Activated CD8-positive, alpha-beta T cell treated with anti-CD3 and anti-CD28 coated beads for 36 hours (primary cell): ENCODE measurements at places on chromosomes 13 and 19.

- no peak for DNase-seq
- H3K4me3 ChIP-seq = no peak overlapping the region
- H3K36me3 ChIP-seq = peaks cover 20% of the 10 kb centered on the region
- H3K4me1 ChIP-seq = no peaks in the 10 kb centered on the region
- H3K27me3 ChIP-seq = no peaks in the 10 kb centered on the region
Measured at GRCh38 chr13:42957881-42958280, 34.2 kb downstream of the EPSTI1 start.

DNA sequence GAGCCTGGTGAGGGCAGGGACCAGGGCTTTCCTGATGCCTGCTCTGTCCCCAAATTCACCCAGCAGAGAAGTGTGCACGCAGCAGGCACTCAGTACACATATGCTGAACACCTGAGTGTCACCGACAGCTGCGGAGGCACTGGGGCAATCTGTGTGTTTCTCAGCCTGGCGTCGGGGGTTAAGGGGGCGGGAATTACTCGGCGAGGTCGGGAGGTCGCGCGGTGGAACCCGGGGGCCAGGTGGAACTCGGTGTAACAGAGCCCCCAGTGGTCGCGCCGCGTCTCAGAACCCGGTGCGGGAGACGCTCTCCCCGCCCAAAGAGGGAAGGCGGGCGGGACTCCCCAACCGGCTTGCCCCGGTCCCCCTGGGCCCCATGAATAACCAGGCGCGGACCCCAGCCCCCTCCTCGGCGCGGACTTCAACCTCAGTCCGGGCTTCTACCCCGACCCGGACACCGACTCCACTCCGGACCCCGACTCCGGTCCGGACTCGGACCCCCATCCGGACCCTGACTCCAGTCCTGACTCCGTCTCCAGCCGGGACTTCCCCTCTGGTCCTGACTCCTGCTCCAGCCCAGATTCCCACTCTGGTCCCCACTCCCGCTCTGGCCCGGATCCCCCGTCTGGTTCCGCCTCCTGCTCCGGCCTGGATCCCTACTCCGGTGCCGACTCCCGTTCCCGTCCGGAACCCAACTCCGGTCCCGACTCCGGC, at the start of gene SELENOV:
Gene SELENOV (plus strand): TSS at position 300 of the 711 bp plus-strand sequence. CDS start 74 bp downstream, at position 374.
- no peak within 1 kb of the TSS for H3K27ac ChIP-seq
- H3K4me3 ChIP-seq = peak within 1 kb of the TSS; percentile 60
- H3K36me3 ChIP-seq = peaks cover 2% of the 10 kb centered on the region
- peaks cover 8% of the 10 kb centered on the region for H3K4me1 ChIP-seq

DNA sequence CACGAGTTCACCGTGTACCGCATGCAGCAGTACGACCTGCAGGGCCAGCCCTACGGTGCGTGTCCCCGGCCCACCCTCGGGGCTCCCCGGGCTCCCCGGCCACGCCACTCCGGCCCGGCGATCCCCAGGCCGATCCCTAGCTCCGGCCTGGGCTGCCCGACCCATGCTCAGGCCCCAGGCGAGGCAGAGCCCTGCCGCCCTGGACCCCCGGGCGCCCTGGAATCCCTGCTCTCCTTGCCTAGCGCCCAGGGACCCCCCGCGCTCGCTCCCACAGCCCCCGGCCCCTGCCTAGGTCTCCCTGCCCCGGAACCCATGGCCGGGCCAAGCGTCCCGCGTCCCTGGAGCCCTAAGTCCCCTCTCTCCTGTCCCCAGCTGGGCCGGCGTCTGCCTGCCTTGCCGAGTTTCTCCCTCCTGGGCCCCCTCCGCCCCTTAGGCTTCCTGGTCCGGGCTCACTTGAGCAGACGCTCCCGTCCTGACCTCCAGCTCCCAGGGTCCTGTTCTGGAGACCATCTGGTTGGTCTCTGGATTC, 494 bp downstream of the NCLN start:
- peak overlapping the region; percentile 93 for H3K4me3 ChIP-seq
- H3K27ac ChIP-seq = peak overlapping the region; percentile 82
- no peak for DNase-seq
- peaks cover 59% of the 10 kb centered on the region for H3K4me1 ChIP-seq
- H3K27me3 ChIP-seq = no peaks in the 10 kb centered on the region

- DNase-seq = no peak
- H3K27ac ChIP-seq = no peak overlapping the region
- H3K27me3 ChIP-seq = no peaks in the 10 kb centered on the region
- peaks cover 39% of the 10 kb centered on the region for H3K4me1 ChIP-seq
- H3K36me3 ChIP-seq = peaks cover 24% of the 10 kb centered on the region
- no peak overlapping the region for H3K4me3 ChIP-seq
Measured at GRCh38 chr13:98916403-98916802, 61.5 kb downstream of the DOCK9 start.

GRCh38 chr19:1237027-1237659, 662 bp downstream of the CBARP start:
- peak overlapping the region; percentile 47 for H3K4me3 ChIP-seq
- no peak overlapping the region for H3K27ac ChIP-seq
- no peak for DNase-seq
- peaks cover 2% of the 10 kb centered on the region for H3K36me3 ChIP-seq

DNA sequence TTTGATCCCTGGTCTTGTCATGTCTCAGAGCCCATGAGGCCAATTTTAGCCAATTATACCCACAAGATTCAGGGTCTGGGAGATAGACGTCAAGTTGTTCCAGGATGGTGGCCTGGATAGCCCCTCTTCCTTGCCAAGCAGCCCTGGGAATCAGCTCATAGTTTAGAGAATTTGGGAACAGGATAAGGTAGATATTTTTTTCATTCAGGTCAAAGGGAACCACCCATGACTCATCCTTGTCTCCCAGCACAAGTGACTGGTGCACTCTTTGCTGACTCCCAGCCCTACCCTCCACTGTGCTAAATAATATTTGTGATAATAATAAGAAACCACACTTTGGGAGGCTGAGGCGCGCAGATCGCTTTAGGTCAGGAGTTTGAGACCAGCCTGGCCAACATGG, 17.1 kb upstream of the S1PR4 start:
- no peak overlapping the region for H3K27ac ChIP-seq
- DNase-seq = no peak
- H3K36me3 ChIP-seq = peaks cover 31% of the 10 kb centered on the region

DNA sequence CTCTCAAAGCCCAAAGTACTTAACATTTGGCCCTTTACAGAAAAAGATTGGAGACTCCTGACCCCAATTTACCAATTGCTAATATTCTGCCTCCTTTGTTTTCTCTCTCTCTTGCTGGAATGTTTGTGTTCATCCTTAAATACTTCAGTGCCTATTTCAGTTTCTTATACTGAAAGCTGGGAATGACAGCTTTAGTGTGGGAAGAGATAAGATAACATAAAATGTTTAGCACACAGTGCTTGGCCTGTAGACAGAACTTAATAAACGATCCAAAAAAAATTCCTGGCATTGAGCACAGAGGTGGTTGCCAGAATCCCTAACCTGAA, 3.0 kb upstream of the PLEKHF1 start:
- peak overlapping the region; percentile 86 for H3K27ac ChIP-seq
- no peaks in the 10 kb centered on the region for H3K27me3 ChIP-seq
- H3K36me3 ChIP-seq = peaks cover 14% of the 10 kb centered on the region
- no peak for DNase-seq

GRCh38 chr13:21061029-21061763, at the start of gene LATS2:
Gene LATS2 (minus strand): TSS chr13:21061586. CDS start chr13:21046026, 15,560 bp downstream.
- no peaks in the 10 kb centered on the region for H3K36me3 ChIP-seq
- H3K4me3 ChIP-seq = peak within 1 kb of the TSS; percentile 70
- H3K27me3 ChIP-seq = peaks cover 25% of the 10 kb centered on the region
- H3K27ac ChIP-seq = peak within 1 kb of the TSS; percentile 14
- peaks cover 3% of the 10 kb centered on the region for H3K4me1 ChIP-seq

GRCh38 chr19:42198676-42199439, 18.6 kb downstream of the DEDD2 start:
- H3K27me3 ChIP-seq = no peaks in the 10 kb centered on the region
- peaks cover 77% of the 10 kb centered on the region for H3K4me1 ChIP-seq
- peak overlapping the region; percentile 95 for H3K27ac ChIP-seq
- peak; percentile 88 for DNase-seq

GRCh38 chr19:8654591-8655339, 24.3 kb downstream of the NFILZ start:
- no peaks in the 10 kb centered on the region for H3K27me3 ChIP-seq
- H3K4me3 ChIP-seq = no peak overlapping the region
- no peaks in the 10 kb centered on the region for H3K36me3 ChIP-seq

- no peak overlapping the region for H3K4me3 ChIP-seq
- peaks cover 79% of the 10 kb centered on the region for H3K4me1 ChIP-seq
- peaks cover 23% of the 10 kb centered on the region for H3K36me3 ChIP-seq
- no peaks in the 10 kb centered on the region for H3K27me3 ChIP-seq
- no peak overlapping the region for H3K27ac ChIP-seq
Measured at GRCh38 chr13:74101436-74101835, 32.8 kb downstream of the KLF12 start.

DNA sequence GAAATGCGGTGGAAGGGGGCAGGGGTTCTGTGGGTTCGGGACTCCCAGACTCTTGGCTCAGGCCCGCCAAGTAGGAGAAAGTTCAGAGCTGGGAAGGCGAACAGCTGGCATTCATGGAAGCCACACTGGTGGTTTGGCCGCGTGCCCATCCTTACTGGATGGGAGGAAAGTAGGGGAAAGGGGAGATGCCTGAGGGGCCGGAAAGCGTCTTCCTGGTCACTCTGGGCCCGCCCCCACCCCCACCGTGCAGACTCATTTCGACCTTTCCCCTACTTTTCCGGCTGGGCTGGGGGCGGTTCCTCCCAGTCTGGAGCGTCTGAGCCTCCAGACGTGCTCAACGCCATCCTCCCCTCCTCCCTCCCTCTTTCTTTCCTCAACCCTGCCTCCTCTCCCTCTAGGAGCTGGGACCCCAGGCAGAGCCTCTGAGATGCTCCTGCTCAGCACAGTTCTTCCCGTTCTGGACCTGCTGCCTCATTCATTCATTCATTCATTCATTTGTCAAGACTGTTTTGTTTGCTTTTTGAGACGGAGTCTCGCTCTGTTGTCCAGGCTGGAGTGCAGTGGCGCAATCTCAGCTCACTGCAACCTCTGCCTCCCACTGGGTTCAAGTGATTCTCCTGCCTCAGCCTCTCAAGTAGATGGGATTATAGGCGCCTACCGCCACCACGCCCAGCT, 3.5 kb downstream of the ANGPTL4 start:
- peaks cover 41% of the 10 kb centered on the region for H3K27me3 ChIP-seq
- H3K4me1 ChIP-seq = peaks cover 27% of the 10 kb centered on the region
- peaks cover 12% of the 10 kb centered on the region for H3K36me3 ChIP-seq
- H3K27ac ChIP-seq = no peak overlapping the region
- DNase-seq = no peak

DNA sequence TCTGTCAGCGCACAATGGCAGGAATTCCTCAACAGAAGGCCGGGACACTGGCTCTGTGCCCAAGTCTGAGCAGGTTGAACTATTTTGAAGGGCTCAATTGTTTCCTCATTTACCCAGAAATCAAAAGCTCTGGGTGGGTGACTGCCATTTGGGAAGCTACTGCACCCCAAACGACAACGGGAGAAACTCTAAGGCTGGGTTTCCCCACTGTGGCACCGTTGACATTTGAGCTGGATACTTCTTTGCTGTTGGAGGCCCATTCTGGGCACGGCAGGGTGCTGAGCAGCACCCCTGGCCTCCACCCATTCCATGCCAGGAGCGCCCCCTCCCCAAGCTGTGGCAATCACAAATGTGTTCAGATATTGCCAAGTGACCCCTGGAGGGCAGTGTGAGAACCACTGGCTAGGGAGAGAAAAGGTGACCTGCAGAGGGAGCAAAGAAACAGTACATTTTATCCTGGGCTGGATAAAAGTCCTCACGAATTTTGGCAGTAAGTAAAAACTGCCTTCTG, 62.5 kb downstream of the RFX2 start:
- H3K27me3 ChIP-seq = no peaks in the 10 kb centered on the region
- H3K27ac ChIP-seq = no peak overlapping the region
- no peak overlapping the region for H3K4me3 ChIP-seq
- no peak for DNase-seq
- H3K36me3 ChIP-seq = no peaks in the 10 kb centered on the region

DNA sequence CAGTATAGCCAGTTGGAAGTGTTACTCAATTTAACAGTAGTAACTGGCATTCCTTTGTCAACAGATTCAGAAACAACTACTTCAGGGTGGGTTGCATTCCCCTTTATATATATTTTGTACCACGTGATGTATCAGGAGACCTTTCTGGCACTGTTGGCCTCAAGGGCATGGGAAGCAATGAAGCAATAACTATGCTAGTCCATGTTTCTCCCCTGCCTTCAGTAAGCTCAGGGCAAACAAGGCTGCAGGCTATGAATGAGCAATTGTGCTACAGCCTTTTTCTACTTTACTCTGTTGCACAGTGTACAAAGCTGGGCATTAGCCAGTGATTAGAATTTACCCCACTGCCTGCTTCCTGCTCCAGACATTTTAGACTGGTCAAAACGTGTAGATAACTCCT, 348.8 kb downstream of the GPC5 start:
- H3K36me3 ChIP-seq = no peaks in the 10 kb centered on the region
- H3K4me1 ChIP-seq = no peaks in the 10 kb centered on the region
- H3K27ac ChIP-seq = no peak overlapping the region
- no peak for DNase-seq
- no peaks in the 10 kb centered on the region for H3K27me3 ChIP-seq

GRCh38 chr13:40706439-40706838, 40.0 kb upstream of the FOXO1 start:
- peak; percentile 25 for DNase-seq
- H3K27ac ChIP-seq = peak overlapping the region; percentile 26
- H3K4me1 ChIP-seq = peaks cover 18% of the 10 kb centered on the region
- H3K27me3 ChIP-seq = no peaks in the 10 kb centered on the region

DNA sequence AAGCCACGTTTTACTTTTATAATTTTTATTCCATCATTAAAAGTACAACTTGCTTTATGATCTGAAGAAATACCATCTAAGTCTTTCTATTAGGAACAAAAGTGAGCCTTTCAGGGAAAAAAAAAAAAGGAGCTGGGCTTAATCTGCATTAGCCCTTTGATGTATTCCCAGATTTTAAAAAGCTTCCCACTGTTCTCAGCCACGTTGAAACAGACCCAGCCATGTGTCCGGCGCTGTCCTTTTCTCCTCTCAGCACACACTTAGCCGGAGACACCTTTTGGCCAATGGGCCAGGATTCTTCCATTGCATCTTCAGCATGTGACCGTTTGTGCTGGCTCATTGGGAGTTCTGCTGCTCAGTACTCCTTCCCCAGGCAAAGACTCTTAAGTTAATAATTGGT, 105.5 kb downstream of the GGACT start:
- H3K4me3 ChIP-seq = no peak overlapping the region
- no peaks in the 10 kb centered on the region for H3K27me3 ChIP-seq
- peaks cover 17% of the 10 kb centered on the region for H3K4me1 ChIP-seq
- no peak overlapping the region for H3K27ac ChIP-seq

GRCh38 chr13:31699650-31700049, 39.7 kb upstream of the RXFP2 start:
- H3K4me1 ChIP-seq = no peaks in the 10 kb centered on the region
- H3K36me3 ChIP-seq = no peaks in the 10 kb centered on the region
- H3K4me3 ChIP-seq = no peak overlapping the region
